H1 (cell line): ENCODE measurements at places on chromosomes 5 and 9. TPM values are rescaled to one million over a fixed set of nuclear protein-coding genes. Genes with fewer than 3 reads are reported as not detected.

The PAEP gene
- total RNA-seq = not detected in 2 replicates

The SPAG8 gene
- 0.37 and 0.55 TPM in 2 replicates for total RNA-seq

The GABBR2 gene
- 1.2 and 1.5 TPM in 2 replicates for total RNA-seq

The BTNL8 gene
- total RNA-seq = 0.27 and 0.48 TPM in 2 replicates

The SPATA31C1 gene
- total RNA-seq = 0.11 TPM in 1 of 2 replicates, not detected in the other

The TSSK1B gene
- not detected in 2 replicates for total RNA-seq

The FAT2 gene
- total RNA-seq = 0.29 and 0.30 TPM in 2 replicates

The PLEKHG4B gene
- total RNA-seq = 42.9 and 43.6 TPM in 2 replicates

The EGFLAM gene
- total RNA-seq = 0.15 and 0.24 TPM in 2 replicates

The CA9 gene
- 1.3 and 1.4 TPM in 2 replicates for total RNA-seq

The TRAF1 gene
- 1.5 and 1.6 TPM in 2 replicates for total RNA-seq

The FBP2 gene
- total RNA-seq = not detected in 2 replicates

The PCDHB9 gene
- 1.6 and 3.8 TPM in 2 replicates for total RNA-seq

The NRG2 gene
- 0.21 and 0.54 TPM in 2 replicates for total RNA-seq

The LURAP1L gene
- 1.2 and 1.6 TPM in 2 replicates for total RNA-seq

The MZB1 gene
- total RNA-seq = 0.47 TPM in 1 of 2 replicates, not detected in the other

The PLAC8L1 gene
- 0.92 TPM in 1 of 2 replicates, not detected in the other for total RNA-seq

The ADAMTSL1 gene
- total RNA-seq = 0.84 and 0.90 TPM in 2 replicates
